Stromal cell of bone marrow (primary cell): ENCODE measurements at places on chromosomes 1 and 21.

DNA sequence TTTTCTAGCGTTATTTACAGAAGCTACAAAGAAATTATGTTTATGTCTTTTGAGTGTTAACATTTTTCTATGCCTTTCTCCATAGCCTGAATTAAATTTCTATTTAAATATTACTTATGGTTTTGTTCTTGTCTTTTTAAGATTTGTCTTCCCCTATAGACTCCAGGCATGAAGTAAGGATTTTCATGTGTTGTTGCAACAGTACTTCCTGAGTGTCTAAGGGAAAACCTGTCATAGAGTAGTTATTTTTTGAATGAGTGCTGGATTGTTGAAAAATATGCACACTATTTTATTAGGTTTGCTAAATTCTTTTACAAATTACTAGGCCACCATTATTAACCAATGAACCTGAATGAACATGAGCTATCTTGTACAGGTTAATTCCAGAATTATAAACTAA is 27.1 kb downstream of the SAMSN1 start:
- DNase-seq: no peak

DNA sequence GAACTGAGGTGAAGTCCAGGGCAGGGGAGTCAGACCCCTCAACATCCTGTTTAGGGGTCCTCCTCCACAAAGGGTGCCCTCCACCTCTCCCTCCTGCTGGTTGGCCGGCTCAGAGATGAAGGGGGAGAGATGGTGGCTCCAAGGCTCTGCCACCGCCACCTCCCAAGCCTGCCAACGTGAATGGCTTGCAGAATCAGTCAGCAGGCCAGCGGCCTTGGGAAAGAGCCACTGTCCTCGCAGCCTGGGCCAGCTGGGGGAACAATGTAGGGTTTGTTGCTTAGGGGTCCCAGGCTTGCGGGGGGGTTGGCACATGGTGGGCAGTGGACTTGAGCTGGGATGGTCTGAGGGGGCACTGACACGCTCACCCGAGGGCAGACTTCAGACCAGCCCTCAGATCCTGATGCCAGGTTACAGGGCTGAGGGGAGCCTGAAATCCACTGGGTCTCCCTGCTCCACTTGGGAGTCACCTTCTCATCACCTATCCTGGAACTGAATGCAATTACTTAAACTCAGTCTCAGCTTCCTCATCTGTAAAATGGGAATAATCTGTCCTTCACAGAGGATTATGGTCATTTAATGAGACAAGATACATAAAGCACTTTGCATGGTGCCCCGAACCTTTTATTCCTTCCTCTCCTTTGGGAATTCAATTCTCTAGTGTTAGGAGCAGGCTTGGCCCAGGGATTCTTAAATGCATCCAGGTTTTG is 8.3 kb downstream of the GPR37L1 start:
- no peak for DNase-seq

- no peak for DNase-seq
These were observed 10.5 kb downstream of the FOXJ3 start for GRCh38 chr1:42324398-42325013.

DNA sequence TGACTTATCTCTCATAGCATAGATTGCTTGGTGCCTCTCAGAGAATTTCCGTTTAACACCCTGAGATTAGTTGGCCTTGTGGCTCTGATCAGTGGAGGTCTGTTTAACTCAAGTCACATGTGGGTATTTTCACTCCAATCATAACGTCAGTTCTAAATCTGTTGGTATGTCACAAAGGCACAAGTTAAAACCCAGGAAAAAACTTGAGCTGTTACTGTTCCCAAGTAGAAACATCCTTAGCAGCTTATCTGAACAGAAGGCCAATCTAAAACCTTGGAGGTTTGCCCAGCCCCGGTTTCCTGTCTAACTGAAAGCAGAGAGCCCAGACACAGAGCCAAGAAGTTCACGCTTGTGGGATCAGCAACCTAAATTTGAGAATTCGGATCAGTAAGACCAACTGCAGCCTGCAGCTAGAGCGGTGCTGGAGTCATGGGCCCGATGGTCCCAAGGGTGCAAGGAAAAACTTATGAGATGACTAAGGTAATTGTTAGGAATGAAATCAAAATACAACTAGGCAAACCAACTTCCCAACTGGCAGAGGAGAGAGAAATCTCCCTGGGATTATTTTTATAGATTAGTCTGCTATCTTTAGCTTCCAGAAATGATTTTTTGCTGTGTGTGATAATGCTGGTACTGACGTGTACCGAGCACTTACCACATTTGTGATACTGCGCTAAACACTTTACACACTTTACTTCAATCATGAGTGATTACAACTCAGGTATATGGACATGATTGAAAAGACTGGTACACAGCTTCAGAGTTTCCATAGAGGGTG is 90.2 kb upstream of the C1orf21 start:
- peak; percentile 96 for DNase-seq

DNA sequence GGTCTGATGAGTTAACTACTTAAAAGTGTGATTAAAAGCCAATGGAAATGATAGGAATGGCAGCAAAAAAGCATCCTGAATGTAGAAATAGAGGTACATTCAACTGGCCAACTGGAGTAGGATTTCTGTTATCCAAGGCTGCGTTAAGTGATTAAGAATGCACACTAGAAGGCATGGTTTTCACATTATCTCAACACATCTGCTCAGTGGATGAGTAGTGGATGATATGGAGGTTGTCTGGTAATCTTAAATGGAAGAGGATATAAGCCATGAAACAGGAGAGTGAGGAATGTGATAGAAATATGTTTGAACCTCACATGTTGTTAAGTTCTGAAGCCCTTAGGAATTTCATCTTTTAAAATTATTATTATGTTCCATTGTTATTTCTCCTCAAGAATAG is 839.9 kb downstream of the USP25 start:
- no peak for DNase-seq

GRCh38 chr1:154616659-154617345 is 8.8 kb upstream of the ADAR start:
- no peak for DNase-seq

DNA sequence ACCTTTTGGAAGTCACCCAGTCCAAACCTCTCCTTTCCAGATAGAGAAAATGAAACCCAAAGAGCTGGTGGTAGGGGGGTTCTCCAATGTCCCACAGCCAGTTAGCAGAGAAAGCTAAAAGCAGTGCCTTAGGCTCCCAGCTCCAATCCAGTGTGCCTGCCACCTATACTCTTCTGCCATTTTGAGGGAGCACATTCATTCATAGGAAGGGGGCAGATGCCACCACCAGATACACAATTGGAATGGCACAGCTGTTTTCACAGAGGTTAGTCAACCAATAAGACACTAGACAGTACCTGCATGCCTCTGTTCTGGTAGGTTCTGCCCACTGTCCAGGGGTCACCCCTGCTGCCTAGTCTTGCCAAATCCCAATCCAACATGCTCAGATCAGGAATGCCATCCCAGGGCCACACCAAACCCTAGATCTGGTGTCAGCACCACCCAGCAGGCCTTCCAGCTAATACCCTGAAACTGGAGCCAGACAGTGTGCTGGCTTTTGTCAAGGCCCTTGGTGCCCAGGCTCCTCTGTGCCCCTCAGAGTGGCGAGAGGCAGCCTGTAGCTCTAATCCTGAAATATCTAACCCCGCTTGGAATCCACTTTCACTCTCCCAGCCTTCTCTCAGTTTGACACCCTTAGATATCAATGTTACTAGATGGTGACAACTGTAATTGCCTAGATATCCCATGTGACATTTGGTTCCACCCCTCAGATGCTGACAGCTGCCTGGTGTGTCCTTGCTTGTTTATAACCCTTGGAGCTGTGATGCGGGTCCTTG is 178.6 kb downstream of the TGFBR3 start:
- DNase-seq: no peak

DNA sequence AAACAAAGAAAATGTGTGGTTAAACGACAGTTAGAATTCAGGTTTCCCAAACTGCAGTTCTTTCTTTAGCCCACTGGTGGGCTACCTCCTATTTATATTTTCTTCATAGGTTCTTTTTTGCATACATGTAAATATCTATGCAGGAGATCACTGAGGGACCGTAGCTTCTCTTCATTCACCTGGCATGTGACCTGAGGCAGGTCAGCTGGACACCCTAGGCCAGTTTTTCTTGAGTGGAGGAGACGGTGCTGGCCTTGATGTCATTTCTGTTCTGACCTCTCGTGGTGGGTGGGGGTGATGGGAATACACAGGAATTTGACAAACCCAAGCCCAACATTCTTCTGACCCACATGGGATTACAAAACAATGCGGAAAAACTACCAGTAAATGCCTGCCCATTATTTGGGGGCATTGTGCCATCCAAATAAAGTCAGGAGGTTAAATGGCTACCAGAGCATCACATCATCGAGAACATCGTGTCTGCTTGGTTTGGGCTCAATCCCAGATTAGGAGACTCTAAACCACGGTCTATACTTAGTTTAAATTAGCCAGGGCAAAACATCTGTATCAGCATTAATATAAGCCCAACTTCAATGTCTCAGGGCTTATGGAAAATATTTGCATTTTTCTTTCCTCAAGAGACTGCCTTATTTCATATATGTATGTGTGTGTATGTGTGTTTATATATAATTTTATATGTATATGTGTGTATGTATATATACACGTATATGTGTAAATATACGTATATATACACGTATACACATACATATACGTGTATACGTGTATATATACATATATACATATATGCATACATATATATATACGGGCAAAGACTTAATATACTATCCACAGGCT is 7.4 kb upstream of the IRF2BP2 start:
- no peak for DNase-seq

- no peak for DNase-seq
These were observed 1022.3 kb upstream of the B3GALT2 start for GRCh38 chr1:194208674-194209073.

DNA sequence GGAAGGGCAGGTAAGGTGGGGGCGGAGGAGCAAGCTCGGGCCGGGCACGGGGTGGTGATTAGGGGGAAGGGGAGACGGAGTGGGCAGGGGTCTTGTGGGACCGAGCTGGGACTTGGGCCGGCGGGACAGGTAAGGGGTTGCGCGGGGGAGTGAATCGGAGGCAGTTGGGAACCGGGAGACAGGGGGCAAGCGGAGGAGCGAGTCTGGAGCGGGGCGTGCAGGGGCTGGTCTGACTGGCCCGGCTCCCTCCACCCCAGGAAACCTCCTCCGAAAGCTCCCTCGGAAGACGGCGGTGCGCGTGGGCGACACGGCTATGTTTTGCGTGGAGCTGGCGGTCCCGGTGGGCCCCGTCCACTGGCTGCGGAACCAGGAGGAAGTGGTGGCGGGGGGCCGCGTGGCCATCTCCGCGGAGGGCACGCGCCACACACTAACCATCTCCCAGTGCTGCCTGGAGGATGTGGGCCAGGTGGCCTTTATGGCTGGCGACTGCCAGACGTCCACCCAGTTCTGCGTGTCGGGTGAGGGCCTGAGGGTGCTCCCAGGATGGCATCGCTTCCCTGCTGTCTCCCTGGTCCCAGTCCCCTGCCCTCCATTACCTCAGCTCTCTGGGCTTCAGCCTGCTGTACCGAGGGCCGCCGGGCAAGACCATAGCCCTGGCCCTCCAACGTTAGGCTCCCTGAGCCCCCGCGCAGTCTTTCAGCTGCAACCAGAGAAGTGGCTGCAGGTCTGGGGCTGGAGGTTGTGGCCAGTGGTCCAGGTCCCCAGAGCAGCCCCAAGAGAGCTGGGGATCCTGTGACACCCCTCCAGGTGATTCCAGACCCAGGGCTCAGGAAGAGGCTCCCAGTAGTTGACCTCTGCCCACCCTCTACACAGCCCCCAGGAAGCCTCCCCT is 6.3 kb downstream of the OBSCN start:
- DNase-seq: no peak

DNA sequence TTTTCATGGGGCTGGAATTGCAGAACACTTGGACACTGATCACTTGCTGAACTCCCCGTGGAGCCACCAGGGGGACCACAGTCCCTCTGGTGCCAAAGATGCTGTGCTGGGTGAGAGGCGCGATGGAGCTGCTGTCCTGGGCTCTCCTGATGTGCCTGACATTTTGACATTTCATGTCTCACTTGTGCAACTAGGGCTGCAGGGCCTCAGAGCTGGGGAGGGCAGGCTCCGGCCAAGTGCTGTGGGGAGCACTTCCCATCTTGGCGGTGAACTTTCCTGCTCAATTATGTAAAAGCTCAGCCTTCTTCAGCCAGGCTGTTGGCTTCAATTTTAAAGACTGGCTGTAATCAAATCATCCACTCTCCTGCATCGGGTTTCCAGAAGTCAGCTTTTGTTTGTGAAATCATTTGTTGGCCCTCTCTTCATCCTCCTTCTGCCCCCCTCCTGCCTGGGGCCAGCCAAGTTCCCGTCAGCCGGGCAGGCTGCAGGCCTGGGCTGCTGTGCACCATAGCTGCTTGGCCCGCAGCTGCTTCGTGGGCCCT is 36.8 kb downstream of the KCNAB2 start:
- peak; percentile 6 for DNase-seq

- DNase-seq: peak; percentile 50
These were observed 157.6 kb downstream of the PGBD5 start for GRCh38 chr1:230268371-230269170.

DNA sequence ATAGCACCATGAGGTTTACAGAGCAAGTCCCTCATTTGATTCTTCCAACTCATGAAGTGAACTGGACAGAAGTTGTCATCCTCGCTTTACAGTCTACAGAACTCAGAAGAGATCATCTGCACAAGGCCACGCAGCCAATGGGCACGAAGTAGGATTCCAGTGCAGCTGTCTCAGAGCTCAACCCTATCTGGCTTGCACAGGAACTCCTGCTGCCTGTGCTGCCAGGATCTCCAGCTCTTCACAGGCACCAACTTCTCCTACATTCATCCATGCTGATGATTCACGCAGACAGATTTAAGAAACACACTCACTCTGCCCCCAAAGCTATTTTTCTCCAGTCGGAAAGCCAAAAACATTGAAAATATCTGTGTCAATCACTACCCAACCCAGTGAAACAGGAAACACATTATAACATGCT is 157.0 kb downstream of the RERE start:
- DNase-seq: peak; percentile 92

DNA sequence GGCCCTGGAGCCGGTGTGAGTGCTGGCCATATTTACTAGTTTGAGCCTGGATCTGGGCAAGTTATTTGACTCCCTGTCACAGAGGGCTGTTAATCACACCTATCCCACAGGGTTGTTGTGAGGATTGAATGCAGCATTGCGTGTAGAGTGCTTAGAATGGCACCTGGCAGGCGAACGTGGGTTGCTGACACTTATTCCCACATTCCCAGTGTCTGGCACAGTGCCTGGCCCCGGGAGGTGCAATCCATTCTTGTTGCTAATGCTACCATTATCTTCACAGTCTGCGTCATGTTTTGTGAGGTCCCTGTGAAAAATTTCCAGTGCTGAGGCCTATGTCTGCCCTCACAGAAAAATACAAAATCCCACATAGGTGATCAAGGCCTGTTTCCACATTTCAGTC is 66.1 kb downstream of the CD2 start:
- DNase-seq: no peak

DNA sequence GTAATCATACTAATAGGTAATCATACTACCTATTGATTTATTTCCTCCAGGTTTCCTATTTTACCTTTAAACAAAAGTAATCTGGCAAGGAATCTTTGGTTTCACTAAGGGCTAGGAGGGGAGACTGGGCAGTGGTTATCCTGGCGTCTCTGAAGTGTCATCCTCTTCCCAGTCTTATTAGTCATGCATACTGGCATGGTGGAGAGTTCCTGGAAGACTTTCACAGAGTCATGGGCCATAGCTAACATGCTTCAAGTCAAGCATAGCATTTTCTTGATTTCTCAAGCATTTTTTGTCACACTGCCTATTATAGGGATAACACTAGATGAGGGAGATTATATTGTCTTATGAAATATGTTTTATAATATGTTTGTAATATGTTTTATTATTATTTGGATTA is 64.0 kb upstream of the ASB17 start:
- DNase-seq: peak; percentile 18

GRCh38 chr1:22334860-22335550 is 116.6 kb upstream of the ZBTB40 start:
- no peak for DNase-seq

- no peak for DNase-seq
These were observed 355.0 kb upstream of the ESRRG start for GRCh38 chr1:217078078-217078690.
